Brain microvascular endothelial cell (primary cell): ENCODE measurements at places on chromosomes 4 and X.
A peak's percentile ranks its signal among the peaks of the same experiment; 100 is the strongest.

- DNase-seq: no peak
These were observed 46.1 kb downstream of the EVC start for GRCh38 chr4:5757091-5757490.

DNA sequence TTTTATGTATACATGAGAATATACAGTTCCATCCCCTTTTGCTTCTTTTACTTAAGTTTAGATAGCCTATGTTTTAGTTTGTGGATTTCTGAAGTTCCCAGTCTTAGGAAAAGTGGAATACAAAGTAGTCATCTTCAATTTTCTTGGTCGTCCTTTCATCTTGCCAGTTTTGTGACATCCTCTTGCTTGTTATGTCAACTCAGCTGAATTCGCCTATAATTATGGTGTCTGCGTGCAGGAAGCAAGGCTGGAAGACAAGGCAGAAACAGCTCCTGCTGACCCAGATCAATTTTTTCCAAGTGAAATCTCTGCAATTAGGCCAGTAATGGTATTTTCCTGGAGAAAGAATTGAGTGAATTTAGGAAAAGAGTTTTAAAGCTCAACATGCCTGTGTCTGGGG is 28.1 kb upstream of the NYX start:
- no peak for DNase-seq

DNA sequence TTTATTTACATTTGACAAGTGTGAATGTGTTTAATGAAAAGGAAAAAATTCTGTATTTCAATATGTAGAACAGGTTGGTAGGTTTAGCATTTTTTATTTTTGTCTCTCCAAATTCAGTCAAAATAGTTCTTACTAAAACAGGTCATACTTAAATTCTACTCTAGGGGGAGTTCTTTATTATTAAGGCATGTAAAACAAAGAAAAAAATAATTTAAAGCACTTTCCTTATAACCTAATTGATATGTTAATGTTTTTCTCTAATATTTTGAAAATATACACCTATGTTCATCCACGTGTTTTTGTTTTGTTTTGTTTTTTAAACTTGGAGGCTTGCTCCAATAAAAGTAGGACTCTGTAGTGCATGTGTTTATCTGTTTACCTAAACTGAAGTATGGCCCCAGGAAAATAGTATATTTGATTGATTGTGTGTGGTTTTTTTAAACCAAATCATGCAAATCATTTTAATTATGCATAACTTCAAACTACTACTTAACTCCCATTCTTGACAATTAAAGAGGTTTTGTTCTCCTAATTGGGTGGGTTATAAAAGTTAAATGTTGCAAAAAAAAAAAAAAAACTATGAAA is 562.7 kb downstream of the RPA4 start:
- no peak for DNase-seq

- no peak for DNase-seq
These were observed 31.3 kb downstream of the FAM241A start for GRCh38 chr4:112176596-112176995.

- peak; percentile 37 for DNase-seq
These were observed 779 bp upstream of the DDX60L start for GRCh38 chr4:168480931-168481611.

DNA sequence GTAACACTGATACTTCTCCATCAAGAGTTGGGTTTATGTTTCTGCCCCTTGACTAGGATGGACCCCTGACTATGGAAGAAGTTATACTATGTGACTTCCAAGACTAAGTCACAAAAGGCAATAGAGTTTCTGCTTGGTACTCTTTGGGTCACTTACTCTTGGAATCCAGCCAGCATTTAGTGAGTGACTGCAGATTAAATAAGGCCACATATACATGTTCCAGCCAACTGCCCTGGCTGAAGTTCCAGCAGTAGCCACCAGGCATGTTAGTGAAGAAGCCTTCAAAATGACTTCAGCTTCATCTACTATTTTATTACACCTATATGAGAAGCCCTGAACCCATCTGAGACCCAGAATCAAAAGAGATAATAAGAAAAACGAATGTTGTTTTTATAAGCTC is 524.0 kb downstream of the DMD start:
- DNase-seq: no peak

DNA sequence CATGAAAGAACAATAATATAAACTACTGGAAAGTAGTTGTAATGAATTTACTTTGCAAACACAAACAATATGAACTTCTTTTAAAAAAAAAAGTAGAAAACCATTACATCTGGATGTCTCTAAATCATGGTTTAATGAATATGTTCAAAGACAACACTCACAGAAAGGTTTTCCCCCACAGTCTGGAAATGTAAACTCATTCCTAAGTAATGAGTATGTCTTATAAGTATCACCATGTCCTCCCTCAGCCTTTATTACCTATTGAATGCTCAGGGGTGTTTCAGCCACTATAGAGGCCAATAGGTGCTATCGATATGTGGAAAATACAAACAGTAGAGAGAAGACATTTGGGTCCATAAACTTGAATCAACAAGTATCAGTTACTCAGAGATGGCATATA is 186.7 kb downstream of the PALLD start:
- no peak for DNase-seq

DNA sequence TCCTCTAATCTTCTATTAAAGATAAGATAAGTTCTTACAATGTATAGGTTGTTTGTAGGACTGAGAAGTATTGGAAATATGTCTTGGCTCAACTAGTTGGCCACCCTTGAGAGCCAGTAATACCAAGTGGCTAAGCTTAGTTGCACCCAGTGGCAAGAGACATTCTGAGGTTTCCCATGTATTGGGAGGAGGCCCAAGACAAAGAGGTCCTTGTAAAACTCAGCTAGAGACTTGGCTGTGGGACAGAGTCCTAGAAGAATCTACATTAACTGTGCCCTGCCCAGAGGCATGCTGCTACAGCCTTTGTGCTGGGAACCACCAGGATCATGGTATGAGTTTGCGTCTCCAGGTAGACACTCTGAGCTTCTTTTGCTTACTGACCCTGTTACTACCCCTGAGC is 41.9 kb upstream of the SLC4A4 start:
- no peak for DNase-seq

- DNase-seq: peak; percentile 5
These were observed 176.4 kb downstream of the BMPR1B start for GRCh38 chr4:94934201-94934600.

- no peak for DNase-seq
These were observed 85.5 kb downstream of the SNCA start for GRCh38 chr4:89751416-89751815.

- no peak for DNase-seq
These were observed 22.8 kb upstream of the ASMTL start for GRCh38 chrX:1475481-1475880.

- no peak for DNase-seq
These were observed 187.9 kb upstream of the GNPDA2 start for GRCh38 chr4:44914223-44914622.
